ENCODE measurements at places on chromosomes 7 and 10.

- no peak for DNase-seq
Measured at GRCh38 chr7:85292908-85293576, 106.2 kb upstream of the SEMA3D start.

GRCh38 chr10:81027706-81028105, 490.0 kb downstream of the SH2D4B start:
- no peak for DNase-seq

- DNase-seq, result no peak
Measured at GRCh38 chr7:50650057-50650664, 85.0 kb upstream of the DDC start.

- DNase-seq, result no peak
Measured at GRCh38 chr7:88202799-88203198, 17.0 kb downstream of the SRI start.

- no peak for DNase-seq
Measured at GRCh38 chr7:113464096-113464855, 345.9 kb upstream of the SMIM30 start.

- DNase-seq, result no peak
Measured at GRCh38 chr10:88996927-88997326, 6.3 kb downstream of the FAS start.

DNA sequence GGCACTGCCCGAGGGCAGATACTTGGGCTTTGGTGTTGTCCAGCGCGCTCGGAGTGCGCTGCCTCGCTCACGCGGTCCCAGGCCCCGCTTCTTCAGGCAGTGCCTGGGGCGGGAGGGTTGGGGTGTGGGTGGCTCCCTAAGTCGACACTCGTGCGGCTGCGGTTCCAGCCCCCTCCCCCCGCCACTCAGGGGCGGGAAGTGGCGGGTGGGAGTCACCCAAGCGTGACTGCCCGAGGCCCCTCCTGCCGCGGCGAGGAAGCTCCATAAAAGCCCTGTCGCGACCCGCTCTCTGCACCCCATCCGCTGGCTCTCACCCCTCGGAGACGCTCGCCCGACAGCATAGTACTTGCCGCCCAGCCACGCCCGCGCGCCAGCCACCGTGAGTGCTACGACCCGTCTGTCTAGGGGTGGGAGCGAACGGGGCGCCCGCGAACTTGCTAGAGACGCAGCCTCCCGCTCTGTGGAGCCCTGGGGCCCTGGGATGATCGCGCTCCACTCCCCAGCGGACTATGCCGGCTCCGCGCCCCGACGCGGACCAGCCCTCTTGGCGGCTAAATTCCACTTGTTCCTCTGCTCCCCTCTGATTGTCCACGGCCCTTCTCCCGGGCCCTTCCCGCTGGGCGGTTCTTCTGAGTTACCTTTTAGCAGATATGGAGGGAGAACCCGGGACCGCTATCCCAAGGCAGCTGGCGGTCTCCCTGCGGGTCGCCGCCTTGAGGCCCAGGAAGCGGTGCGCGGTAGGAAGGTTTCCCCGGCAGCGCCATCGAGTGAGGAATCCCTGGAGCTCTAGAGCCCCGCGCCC, at the start of gene NPY:
NPY (plus strand) TSS at position 294 of the 802 bp plus-strand sequence. CDS start 1,051 bp downstream, outside the sequence.
- no peak for DNase-seq

- no peak for DNase-seq
Measured at GRCh38 chr10:29658984-29659965, 24.5 kb upstream of the SVIL start.

DNA sequence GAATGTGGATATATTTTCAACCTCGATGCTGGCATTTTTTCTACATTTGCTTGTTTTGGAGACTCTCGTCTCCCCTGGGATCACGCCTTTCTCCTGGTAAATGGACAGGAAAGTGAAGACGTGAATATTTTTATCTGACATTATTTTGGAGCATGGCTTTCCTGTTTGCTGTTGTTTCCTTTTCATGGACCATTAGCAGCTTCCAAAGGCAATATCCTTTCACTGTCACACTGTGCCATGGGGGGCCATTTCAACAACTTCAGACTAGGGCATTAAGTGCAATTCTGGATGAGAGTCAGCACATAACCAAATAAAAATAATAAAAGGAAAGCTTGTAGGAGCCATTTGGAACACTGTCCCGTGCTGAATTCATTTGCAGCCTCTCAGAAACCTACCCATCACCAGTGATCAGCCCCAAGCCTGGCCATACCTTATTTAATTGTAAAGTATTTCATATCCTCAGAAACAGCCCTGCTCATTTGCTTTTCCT, 75.9 kb upstream of the NEUROD6 start:
- DNase-seq, result no peak

DNA sequence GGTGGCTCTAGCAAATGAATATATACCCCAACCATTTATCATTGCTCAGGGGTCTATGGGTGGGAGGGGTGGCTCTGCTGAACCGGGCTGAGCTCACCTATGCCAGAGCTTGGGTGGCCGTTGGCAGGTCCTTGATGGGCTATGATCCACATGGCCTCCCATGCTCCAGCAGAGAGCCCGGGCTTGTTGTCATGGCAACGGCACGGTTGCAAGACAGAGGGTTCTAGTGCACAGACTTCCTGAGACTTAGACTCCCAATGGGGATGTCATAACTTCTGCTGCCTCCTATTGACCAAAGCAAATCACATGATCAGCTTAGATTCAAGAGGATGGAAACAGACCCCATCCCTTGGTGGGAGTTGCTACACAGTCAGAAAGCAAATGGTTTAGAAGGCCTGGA, 36.4 kb upstream of the CARD11 start:
- DNase-seq, result no peak

- no peak for DNase-seq
Measured at GRCh38 chr7:135748770-135749169, at the start of gene FAM180A. Gene FAM180A, minus strand, starts transcription at chr7:135748813. Its CDS starts 233 bp downstream, at chr7:135748580.

DNA sequence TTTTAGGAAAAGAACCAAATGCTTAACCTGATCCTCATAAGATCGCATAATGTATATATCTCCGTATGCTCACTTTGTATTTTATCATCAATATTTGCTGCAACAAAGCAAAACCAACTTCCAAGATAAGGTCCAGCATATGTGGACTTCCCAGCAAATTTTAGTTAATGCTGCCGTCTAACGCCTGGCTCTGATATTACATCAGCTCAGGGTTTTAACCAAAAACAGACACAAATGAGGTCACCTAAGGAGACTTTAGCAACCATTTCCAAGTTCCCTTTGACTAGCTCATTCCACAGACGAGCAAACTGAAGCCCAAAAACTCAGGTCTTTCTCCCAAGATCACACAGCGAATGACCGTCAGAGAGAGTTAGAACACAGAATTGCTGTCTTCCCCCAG, 59.4 kb upstream of the UCN3 start:
- no peak for DNase-seq

DNA sequence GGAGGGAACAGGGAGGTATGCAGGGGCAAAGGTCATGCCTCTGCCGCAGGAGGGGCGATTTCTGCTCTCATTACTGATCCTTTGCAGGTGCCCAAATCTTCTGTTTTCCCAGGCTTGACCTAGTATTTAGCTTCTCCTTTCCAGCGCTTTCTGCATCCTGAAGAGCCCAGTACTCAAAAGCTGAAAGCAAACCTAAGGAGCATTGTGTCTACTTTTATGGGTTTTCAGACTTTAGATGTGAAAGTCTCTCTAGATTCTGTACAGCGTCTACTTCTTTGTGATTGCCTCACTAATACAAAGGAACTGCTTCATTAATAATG, 560 bp downstream of the GBF1 start:
- DNase-seq, result no peak

DNA sequence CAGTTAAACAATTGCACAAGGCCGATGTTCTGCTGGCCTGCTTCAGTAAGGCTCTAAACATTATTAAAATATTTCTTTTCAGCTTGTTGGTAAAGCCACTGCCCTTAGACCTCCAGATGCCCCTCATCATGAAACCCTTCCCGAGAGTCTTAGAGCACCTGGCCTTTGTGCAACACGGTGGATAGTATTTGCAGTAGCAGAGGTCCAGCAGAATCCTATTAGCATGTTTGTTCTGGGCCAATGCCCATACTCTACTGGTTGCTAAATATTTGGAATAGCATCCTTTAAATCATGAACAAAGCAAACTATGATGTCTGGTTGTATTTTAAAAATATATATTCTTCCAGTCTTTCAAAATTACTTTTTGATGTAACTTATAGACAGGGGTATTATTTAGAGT, 584.6 kb downstream of the CNTNAP2 start:
- no peak for DNase-seq

GRCh38 chr7:152145853-152146466, 120.5 kb downstream of the GALNT11 start:
- DNase-seq, result peak; percentile 32

DNA sequence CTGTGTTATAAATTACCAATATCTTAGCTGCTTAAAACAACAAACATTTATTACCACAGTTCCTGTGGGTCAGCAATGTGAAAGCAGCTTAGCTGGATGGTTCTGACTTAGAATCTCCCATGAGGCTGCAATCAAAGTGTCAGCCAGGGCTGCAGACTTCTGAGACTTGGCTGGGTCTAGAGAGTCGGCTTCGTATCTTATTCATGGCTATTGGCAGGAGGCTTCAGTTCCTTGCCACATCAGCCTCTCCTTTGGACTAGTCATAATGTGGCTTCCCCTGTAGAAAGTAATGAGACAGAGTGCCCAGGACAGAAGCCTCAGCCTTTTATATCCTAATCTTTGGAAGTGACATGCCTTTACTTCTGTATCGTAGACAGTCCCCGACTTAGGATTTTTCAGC, 27.3 kb downstream of the RALA start:
- DNase-seq, result no peak

DNA sequence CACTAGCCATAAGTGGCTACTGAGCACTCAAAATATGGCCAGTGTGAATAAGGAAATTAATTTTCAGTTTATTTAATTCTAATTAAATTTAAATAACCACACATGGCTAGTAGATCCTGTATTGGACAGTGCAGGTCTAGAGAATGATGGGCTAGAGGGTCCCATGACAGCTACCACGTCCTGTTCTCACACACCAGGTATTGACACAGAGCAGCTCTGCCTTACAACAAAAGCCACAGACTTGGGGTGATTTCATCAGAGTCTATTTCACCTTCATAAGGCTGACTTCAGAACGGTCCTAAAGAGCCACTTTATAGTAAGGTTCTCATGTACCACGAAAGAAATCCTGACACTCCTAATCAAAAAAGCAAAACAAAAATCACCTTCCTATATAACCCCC, 111.3 kb downstream of the UBE2H start:
- DNase-seq, result no peak

- no peak for DNase-seq
Measured at GRCh38 chr10:24449769-24450310, 240.9 kb downstream of the KIAA1217 start.

DNA sequence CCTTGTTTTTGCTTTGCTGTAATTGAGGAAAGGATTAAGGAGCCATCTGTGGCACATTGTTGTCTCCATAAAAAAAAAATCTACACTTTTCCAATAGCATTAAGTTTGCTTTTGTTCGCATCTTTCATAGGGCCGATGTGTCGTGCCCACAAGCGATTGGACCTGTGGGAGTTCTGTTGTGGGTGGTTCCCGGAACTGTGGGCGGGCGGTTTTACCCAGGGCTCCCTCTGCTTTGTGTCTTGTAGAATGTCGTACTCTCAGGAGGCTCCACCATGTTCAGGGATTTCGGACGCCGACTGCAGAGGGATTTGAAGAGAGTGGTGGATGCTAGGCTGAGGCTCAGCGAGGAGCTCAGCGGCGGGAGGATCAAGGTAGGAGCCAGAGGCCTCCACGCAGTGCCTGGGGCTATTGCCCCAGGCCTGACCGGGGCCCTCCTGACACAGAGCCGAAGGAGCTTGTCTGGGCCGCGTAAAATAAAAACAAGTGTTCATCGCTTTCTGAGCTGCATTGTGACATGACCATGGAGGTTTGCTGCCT, 92.4 kb downstream of the ACTR3B start:
- no peak for DNase-seq

DNA sequence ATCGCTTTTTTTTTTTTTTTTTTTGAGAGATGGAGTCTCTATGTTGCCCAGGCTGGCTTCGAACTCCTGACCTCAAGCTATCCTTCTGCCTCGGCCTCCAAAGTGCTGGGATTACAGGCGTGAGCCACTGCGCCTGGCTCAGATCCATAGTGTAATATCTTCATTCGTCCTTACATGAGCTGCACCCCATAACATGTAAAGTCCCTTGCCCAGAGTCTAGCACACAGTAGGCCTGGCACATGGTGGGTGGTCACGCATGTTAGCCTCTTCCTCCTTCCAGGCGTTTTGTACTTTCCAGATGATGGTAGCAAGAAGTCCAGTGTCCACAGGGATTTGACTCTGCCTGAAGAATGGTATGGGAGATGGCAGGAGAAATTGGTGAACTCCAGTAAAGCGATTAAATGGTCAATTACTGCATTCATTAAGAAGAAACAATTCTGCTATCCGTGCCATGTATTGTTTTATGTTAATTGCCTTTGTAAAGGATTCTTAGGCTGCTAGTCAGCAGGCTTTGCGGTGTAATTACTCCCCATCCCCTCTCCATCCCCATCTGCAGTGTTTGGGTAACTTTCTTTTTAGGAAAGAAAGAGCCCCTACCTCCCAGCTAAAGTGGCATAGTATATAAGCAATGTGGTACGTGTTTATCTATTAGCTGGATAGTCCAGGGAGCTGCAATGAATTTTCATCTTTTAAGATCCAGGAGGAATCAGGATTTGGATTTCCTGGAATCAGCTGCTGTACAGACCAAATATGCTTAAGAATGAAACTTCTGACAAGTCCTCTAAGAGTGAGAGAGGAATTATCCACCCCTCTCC, 1.2 kb downstream of the TPST1 start:
- no peak for DNase-seq

GRCh38 chr10:6788231-6788630, 208.2 kb upstream of the PRKCQ start:
- DNase-seq, result no peak

DNA sequence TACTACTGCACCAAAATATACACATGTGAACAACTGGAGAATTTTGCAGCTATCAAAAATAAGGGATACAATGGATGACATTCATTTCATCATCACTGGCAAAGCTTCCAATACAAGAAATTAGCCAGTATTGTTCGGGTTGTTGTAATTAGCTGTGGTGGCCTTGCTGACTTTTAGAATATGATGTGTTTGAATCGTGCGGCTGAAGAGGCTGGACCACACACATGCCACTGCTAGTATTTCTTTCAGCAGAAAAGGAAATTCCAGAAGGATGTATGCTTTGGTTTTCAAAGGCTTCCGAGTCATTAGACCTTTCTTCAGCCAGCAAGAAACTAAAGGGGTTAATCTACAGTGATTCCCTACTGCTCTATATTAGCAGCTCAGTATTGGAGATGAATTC, 16.6 kb downstream of the RPP38 start:
- DNase-seq, result no peak

DNA sequence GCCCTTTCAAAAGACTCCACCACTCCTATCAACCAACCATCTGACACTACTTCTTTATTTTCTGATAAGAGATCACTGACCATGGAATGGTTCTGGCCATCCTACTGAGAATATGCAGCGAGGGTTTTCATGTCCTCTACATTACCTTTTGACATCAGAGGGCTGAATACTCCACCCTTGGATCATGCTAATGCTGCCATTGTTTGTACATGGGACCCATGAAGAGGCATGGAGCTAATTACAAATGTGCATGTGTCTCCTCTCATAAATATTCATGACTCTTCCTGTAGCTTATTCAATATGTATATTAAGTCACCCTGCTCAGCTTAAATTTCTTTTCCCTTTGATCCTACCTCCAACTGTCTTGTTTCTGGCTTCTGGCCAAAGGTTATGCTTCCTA, 1065.8 kb upstream of the GHITM start:
- no peak for DNase-seq

GRCh38 chr7:8387551-8388256, 45.7 kb upstream of the NXPH1 start:
- DNase-seq, result peak; percentile 34
